Stimulated activated CD8-positive, alpha-beta memory T cell treated with anti-CD3 and anti-CD28 coated beads, Interleukin-4, amount 100 ng/mL, for 1 hour (primary cell): ENCODE measurements at places on chromosomes 5 and 9.
A peak's percentile ranks its signal among the peaks of the same experiment; 100 is the strongest.

DNA sequence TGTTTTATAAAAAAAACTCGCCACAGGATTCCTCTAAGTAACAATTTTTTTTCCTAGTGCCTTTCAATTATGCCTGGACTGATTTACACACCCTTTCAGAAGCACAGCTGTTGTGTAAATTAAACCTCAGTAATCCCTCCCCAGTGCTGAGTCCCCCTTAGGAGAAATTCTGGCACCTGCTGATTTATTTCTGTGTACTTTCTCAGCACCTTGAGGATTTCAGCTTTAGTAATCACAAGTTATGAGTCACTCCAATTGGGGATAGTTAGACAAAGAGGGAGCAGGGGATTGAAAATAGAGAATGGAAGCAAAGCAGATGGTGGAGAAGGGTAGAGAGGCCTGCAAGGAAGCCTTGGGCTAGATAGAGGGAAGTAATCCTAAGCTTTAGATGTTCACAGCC is 171.7 kb downstream of the TTLL11 start:
- no peak for DNase-seq

- DNase-seq = no peak
Observed at GRCh38 chr9:79021084-79021483, 550.7 kb upstream of the TLE4 start.

DNA sequence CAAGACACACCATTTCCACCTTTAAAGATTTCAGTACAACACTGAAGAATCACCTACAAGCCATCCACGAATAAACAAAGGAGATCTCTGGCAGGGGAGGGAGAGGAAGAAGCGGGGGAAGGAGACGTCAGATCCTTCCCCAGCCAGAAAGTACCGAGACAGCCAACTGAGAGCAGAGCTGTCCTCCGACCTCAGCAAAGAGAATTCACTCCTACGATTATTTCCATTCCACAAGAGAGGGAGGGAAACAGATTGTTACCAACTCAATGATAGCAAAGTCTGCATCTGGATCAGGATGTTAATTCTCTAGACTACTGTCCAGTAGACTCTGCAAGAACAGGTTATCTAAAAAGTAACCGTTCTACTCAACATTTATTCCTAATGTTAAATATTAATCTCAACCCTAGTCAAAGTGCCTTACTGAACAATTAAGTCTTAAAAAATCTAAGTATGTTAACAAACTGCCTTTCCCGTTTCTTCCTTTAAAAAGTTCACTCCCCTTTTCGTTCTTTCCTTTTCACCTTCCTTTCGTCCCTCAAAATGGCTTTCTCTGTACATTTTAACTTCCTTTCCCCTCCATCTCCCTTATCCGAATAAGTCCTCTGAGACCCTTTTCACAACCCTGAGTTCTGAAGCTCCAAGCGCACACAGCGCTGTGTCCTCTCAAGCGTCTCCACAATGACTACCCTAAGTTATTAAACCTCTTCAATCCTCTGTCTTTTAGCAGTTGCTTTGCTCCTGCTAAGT is 1.4 kb downstream of the CHD1 start:
- DNase-seq = peak; percentile 19

DNA sequence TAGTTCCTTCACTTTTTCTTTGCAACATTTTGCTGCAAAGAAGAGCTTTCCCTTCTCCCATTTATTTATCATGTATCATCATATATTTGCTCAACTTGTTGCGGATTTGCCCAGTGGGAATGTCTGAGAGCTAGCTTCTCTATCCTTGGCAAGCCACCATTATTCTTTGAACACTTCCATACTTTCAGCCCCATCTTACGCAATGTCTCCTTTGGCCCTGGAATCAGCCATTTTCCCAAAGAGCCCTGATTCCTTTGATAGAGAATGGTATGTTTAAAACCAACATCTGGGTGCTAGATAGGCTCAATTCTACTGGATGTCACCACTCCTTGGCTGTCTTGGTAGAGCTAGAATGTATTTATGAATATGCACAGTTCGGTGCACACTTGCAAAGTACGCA is 12.6 kb upstream of the SETD9 start:
- no peak for DNase-seq

DNA sequence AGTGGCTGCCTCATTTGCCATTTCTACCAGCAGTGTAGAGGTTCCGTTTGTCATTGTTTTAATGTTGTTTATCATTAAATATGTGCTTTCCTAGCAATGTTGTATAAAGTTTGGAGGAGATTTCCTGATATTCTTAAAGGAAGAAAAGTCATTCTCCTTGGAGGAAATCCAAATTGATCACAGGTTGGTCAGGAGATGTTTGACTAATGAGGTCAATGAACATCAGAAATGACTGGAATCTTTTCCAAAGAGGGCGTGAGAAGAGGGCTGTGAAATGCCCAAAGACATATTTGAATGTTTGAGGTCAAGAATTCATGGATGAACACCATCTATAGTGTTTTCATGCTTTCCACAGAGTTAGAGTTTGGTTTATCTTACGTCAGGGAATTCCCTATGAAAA is 471.3 kb downstream of the MAT2B start:
- DNase-seq = no peak

GRCh38 chr5:127256886-127257597 is 33.6 kb upstream of the MEGF10 start:
- DNase-seq = no peak

GRCh38 chr9:91935066-91935749 is 14.8 kb downstream of the ROR2 start:
- DNase-seq = no peak

DNA sequence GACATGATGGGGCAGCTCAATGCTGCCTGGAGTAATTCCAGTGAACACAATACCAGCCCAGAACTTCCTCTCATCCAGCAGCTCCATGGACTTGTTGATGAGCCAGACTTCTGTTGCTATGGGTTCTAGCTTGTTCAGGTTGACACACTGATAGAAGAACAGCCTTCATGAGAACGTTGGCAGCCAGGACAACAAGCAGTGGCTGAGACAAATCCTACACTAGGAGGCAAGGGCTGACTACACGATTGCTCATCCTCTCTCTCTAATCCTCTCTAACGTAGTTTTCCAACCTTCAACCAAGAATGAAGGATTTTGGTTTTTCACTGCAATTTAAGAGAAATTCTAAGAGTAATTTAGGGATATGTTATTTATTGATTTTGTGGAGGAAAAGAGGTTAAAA is 67.8 kb downstream of the NIPSNAP3B start:
- DNase-seq = no peak

DNA sequence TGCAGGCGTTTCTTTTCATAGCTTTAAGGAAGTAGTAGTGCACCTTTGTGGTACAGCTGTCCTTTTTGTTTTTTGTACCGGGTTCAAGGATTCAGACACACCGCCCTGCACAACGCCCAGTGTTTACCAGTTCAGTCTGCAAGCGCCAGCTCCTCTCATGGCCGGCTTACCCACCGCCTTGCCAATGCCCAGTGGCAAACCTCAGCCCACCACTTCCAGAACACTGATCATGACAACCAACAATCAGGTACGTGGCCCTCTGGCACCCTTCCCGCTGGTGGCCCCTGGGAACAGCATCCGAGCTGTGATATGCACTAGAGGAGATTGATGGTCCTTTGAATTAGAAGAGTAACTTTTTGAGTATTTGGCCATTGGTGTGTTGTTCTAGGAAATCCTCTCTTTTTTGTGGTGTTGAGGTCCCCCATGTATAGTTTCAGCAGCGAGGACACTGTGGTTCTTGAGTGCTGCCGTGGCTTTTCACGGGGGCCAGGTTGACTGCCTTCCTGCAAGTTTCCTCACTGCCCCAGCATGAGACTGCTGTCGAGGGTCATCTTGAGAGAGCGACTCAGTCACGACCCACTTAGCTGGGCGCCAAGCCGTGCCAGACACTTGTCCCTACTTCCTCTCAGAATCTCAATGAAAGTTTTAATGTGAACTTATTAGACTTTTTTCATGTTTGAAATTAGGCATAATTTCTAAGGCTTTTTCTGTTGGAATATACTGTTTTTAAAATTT is 37.9 kb downstream of the TENT4A start:
- no peak for DNase-seq

DNA sequence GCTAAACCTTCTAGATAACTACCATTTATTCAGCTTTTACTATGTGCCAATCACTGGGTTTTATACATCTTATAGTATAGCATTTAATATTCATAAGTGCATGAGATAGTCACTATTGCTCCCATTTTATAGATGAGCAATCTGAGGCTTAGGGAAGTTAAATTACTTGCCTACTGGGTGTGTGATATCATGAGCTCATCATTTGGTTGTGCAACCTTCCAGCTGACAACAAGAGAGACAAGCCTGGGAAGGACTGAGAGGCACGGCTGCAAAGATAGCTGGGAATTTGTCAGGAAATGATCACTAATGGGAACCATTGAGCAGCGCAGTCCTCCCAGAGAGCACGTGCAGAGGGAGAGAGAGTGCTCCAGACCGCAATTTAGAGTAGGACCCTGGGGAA is 481.6 kb upstream of the KIF2A start:
- no peak for DNase-seq

DNA sequence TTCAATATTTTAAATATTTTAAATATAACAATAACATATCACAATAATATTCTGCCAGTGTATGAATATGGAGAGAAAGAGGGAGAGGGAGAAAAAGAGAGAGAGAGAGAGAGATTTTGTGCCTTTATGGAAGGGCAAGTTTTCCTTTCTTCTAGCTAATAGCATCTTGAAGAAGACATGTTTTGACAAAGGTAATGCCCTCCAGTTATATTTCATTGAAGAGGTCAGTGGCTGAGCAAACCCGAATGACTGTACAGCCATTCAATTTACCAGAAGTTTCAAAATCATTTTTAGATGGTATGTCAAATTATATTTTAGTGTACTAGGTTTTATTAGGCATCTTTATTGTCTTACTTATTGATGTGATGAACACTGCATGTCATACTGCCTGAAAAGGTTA is 139.3 kb downstream of the EMB start:
- DNase-seq = no peak

DNA sequence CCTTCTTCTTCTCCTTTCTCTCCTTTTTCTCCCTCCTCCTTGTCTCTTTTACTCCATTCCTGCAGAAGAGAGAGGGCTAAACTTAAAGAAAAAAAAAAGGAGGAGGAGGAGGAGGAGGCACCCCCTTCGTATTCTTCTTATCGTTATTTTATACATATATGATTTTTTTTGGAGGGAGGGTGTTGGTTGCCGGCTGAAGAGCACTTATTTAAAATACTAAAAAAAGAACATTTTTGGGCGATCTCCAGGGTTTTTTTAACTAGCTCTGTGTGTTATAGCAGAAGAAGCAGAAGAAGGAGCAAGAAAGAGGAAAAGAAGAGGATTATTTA is 381 bp downstream of the NR2F1 start:
- DNase-seq = no peak

GRCh38 chr9:127185931-127186781 is 63.7 kb upstream of the ANGPTL2 start:
- no peak for DNase-seq

- no peak for DNase-seq
Observed at GRCh38 chr9:85041466-85042137, 372.1 kb downstream of the NTRK2 start.

GRCh38 chr9:133685653-133686609 is 49.8 kb downstream of the DBH start:
- no peak for DNase-seq

- no peak for DNase-seq
Observed at GRCh38 chr5:76193635-76194034, 110.5 kb downstream of the SV2C start.

GRCh38 chr9:16312116-16312515 is 558.4 kb downstream of the BNC2 start:
- DNase-seq = no peak

DNA sequence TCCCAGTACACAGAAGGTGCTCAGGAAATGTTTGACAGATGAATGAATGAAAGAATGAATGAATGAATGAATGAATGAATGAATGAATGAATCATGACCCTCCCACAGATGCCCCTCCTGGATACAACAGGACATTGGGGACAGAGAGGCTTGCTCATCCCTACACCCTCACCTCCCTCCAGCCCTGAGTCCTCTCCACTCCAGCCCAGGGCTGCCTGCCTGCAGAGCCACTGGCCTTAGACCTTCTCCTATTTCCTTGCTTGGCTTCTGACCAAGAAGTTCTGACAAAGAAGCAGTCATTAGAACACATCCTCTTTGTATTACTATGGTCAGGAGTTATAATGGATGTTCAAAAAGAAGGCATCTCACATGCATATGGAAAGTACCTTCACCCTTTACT is 240.7 kb upstream of the DAPK1 start:
- DNase-seq = no peak

GRCh38 chr9:95089257-95090022 is 228.1 kb downstream of the FANCC start:
- DNase-seq = no peak

DNA sequence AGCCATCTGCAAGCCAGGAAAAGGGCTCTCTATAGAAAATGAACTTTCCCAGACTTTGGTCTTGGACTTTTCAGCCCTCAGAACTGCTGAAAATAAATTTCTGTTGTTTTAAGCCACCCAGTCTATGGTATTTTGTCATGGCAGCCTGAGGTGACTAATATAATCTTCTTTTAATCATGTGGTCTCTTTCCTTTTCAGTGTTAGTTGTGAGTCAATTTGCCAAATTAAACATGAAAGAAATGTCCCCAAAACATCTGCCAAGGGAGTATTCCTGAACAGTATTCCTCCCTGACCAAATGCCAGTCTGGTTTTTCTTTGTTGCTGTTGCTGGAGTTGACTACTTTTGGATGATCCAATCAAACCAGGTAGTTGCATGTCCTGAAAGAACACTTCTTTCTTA is 4.7 kb upstream of the YTHDC2 start:
- no peak for DNase-seq
